GM23338 (cell line): ENCODE measurements at places on chromosomes 13 and 19. TPM values are rescaled to one million over a fixed set of nuclear protein-coding genes. Genes with fewer than 3 reads are reported as not detected.

GRCh38 chr13:51585696-51586095 lies 1.4 kb downstream of the WDFY2 start:
- H3K27me3 ChIP-seq = no peaks in the 10 kb centered on the region
- H3K27ac ChIP-seq = no peak overlapping the region
- DNase-seq = no peak
- H3K4me3 ChIP-seq = peak overlapping the region; percentile 88
- no peaks in the 10 kb centered on the region for H3K36me3 ChIP-seq

DNA sequence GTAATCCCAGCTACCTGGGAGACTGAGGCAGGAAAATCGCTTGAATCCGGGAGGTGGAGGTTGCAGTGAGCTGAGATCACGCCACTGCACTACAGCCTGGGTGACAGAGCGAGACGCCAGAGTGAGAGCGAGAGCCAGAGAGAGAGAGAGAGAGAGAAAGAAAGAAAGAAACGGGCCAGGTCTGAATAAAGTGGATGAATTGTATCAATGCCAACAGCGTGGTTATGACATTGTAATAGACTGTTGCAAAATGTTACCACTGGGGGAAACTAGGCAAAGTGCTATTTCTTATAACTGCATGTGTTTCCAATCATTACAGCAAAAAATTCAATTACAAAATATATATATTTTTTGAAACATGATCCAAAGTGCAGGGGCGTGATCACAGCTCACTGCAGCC lies 11.8 kb upstream of the BTBD2 start:
- no peaks in the 10 kb centered on the region for H3K36me3 ChIP-seq
- H3K4me1 ChIP-seq = no peaks in the 10 kb centered on the region
- H3K27ac ChIP-seq = no peak overlapping the region
- no peak overlapping the region for H3K4me3 ChIP-seq
- no peaks in the 10 kb centered on the region for H3K27me3 ChIP-seq
- no peak for DNase-seq

TTC9B gene
- total RNA-seq = 0.35 and 0.63 TPM in 2 replicates

- no peak overlapping the region for H3K27ac ChIP-seq
- H3K27me3 ChIP-seq = no peaks in the 10 kb centered on the region
- H3K4me1 ChIP-seq = peaks cover 32% of the 10 kb centered on the region
These were observed 72.1 kb upstream of the SLC15A1 start for GRCh38 chr13:98824376-98825160.

GRCh38 chr13:109968876-109969577 lies 182.6 kb upstream of the IRS2 start:
- H3K4me3 ChIP-seq = no peak overlapping the region
- H3K27ac ChIP-seq = no peak overlapping the region
- no peaks in the 10 kb centered on the region for H3K27me3 ChIP-seq
- no peaks in the 10 kb centered on the region for H3K4me1 ChIP-seq
- no peak for DNase-seq
- H3K36me3 ChIP-seq = no peaks in the 10 kb centered on the region; the same call in 1 of the 2 replicates

VSIG10L gene
- 8.5 and 10.4 TPM in 2 replicates for total RNA-seq

URAD gene
- not detected in 2 replicates for total RNA-seq
